ENCODE measurements at places on chromosomes 4 and X. TPM values are rescaled to one million over a fixed set of nuclear protein-coding genes. Genes with fewer than 3 reads are reported as not detected.

Gene NPNT
- total RNA-seq, result 0.97 TPM

Gene TRAPPC2
- total RNA-seq, result 23.0 TPM

Gene SLC2A9
- not detected for total RNA-seq

Gene PNMA6A
- total RNA-seq, result 7.5 TPM

Gene SPANXA2
- total RNA-seq, result not detected

Gene CT45A10
- total RNA-seq, result 3.6 TPM

Gene MAGEB2
- 0.35 TPM for total RNA-seq

Gene NPY1R
- 1.7 TPM for total RNA-seq

Gene BCOR
- total RNA-seq, result 32.5 TPM

Gene AREG
- total RNA-seq, result not detected

DNA sequence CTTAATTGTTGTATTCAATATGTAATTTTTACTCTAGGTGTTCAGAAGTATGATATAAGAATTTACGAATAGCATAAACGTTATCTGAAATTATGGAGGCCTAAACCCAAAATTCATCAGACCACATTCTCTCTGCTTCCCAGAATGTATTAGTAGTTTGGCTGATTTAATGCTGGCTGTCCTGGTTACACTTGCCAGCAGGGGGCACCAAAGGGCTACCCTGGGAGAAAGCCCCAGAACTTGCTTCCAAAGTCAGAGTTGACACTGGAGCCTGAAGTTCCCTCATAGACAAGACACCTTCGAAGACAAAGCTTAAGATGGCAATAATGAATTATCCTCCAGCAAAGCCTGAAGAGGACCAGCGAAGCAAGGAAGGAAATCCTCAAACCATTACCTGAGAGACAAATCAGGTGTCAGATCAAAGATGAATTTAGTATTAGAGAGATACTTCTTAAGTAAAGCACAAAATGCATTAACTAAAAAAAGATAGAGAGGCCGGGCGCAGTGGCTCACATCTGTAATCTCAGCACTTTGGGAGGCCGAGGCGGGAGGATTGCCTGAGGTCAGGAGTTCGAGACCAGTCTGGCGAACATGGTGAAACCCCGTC, 11.3 kb upstream of the ANOS1 start:
- DNase-seq, result peak; percentile 70

DNA sequence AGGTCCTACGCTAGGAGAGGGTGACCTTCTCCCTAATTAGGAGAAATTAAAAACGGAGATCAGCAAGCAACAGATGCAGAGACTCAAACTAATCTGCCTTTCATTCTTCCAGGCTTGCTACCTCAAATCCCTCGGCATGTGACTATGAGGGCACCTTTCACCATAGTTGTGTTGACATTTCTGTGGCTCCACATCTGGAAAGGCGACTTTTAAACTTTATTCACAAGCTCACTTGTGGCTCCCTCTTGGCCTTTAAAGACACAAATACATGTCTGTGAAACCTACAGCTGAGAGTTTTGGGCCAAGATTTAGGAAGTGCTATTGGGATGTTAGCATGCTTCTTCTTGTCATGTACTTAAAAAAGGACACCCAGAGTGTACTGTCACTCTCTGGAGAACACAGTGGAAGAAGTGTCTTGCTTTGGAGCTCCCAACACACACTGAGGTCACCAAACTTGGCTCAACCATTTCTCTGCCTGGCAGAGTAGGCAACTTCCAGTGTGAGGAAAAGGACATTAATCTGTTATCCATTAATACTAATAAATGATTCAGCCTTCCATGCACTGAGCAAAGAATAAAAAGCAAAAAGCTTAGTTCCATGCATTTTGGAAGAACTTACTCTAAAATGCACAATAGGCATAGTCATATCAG, 60.1 kb downstream of the LDB2 start:
- DNase-seq, result no peak

- no peak for DNase-seq
Observed at GRCh38 chr4:161186750-161187149, 977.0 kb downstream of the FSTL5 start.

DNA sequence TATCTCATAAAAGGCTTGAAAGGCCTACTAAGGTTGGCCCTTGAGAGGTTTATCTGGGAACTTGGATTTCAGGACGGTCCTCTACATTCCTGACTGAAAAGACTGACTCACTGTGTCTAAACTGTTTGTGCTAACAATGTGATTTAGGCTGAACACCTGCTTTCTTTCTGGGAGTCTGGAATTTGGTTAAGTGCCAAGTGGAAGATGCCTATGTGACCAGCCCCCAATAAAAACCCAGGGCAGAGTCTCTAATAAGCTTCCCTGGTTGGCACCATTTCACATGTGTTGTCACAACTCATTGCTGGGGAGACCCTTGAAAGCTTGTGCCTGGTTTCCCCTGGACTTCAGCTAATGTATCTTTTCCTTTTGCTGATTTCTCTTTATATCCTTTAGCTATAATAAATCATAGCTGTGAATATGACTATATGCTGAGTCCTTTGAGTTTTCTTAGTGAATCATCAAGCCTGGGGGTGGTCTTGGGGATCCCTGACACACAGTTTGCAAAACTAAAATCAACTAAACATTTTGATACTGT, 55.1 kb downstream of the GPR82 start:
- no peak for DNase-seq

DNA sequence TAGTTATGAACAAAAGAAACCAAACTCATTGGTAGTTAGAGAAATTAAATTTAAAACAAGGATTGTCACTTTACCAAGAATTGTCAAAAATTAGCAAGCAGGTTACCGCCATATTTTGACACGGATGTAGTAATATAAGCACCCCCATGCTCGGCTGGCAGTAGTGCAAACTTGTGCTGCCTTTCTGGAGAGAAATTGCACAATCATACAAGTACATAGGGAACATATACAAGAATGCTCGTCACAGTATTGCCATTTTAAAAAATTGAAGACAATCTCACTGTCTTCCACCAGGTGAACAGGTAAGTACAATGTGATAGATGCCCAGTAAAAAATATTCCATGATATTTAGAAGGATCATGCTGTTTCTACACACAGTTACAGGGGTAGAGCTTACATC, 55.6 kb upstream of the SLC39A8 start:
- no peak for DNase-seq

GRCh38 chr4:105840426-105841174, 54.7 kb upstream of the NPNT start:
- DNase-seq, result peak; percentile 8

DNA sequence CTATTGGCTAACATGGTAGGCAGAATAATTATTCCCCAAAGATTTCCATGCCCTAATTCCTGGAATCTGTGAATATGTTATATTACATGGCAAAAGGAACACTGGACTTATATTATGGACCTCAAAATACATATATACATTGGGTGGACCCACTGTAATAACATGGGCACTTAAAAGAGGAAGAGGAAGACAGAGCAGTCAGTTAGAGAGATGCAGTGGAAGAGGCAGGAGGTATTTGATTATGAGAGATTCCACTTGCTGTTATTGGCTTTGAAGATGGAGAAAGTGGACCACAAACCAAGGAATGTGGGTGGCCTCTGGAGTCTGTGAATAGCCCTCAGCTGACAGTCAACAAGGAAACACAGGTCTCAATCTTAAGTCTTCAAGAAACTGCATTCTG, 14.0 kb upstream of the ART3 start:
- no peak for DNase-seq

GRCh38 chrX:107878106-107878505, 52.4 kb downstream of the MID2 start:
- no peak for DNase-seq

DNA sequence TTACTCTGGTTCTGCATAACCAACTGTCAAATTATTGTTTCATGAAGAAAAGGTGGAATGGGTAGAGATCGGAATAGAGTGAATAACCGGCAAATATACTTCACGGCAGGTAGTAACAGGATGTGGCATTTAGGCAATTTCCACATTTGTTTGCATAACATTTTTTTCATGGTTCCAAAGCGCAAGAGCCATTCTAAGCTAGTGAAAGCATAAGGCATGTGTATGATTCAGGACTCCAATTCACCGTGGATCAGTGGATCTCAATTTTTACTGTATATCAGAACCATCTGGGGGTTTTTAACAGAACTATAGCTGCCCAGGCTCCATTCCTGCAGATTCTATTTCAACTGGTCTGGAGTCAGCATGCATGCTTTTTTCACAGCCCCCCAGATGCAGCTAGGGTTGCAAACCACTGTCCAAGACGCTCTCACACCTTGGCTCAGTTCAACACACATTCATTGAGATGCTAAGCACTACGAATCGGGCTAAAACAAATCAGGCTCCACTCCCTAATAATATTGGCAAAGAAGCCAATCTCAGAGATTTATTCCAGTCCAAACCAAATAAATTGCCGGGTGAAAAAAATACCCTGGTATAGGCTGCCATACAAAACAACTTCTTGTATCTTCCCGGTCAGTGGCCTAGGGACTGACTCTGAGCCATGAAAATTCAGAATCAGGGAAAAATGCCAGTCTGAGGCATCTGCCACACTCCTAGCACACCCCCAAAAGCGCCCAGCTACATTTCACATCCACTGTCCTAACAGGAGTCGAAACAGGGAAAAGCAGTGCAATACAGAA, 30.0 kb downstream of the AFAP1 start:
- DNase-seq, result no peak

- DNase-seq, result no peak
Observed at GRCh38 chrX:111200327-111200726, 70.0 kb downstream of the CAPN6 start.

DNA sequence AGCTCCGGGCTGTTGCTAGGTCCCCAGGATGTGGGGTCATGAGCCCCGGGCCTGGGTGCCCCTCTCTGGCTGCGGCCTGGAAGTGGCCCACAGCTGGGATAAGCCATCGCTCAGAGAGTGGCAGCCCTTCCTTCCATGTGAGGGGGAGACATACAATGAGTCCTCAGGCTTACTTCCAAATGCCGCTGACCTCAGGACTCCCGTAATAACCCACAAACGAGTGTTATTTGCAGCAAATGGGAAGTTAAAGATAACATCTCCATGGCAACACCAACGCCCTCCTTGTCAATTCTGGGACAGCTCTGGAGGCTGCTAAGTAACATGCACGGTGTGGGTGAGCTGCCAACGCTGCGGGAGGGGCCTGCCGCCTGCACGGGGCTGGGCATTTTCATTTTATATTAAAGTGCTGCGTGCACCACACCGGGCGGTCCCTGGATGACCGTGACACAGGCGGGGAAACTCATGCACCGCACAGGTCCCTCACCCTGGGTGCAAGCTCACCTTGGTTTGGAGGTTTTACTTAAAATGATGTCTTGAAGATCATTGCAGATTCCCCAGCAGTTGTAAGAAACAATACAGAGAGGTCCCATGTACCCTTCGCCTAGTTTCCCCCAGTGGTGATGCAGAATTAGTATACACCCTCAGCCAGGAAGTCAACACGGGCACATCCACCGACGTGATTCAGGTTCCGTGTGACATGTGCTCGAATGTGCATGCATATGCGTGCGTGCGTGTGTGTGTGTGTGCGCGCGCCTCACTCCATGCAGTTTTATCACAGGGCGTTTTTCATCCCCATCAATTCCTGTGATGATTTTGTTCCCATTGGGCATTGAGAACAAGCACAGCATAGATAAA, 79.4 kb downstream of the ABLIM2 start:
- DNase-seq, result no peak

- no peak for DNase-seq
Observed at GRCh38 chrX:43718081-43718480, 62.0 kb downstream of the MAOA start.

- DNase-seq, result no peak
Observed at GRCh38 chr4:6749340-6750171, 33.0 kb upstream of the KIAA0232 start.

DNA sequence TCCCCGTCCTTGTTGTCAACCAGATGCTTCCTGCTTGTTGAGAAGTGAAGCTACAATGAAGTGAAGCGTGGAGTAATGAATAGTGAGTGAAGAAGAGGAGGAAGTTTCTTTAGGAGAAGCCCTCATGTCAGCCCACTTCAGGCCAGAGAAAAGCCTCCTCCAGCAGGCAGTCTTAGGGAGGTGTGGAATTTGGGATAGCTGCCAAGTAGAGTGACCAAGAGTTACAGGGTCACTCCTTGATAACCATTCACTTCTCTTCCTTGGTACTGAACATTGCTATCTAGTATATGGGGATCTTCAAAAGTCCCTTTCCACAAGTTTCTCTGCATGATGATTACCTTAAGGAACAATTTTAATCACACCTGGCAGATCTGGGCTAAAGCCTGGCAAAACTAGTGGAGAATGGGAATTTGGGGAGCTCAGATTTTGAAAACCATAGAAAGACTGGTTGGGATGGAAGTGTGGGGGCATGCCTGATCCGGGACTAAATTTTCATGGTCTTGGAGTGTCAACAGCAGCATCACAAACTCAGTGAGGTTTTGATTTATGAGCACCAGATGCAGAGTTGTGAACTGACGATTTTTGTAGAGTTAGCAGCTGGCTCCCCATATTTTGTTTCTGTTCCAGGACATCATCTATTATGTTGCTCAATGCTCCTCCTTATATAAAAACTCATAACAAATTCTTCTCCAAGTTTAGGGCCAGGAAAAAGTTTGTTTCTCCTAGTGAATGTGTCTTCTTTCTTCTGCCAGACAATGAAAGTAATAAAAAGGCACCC, 53.1 kb downstream of the IGSF1 start:
- DNase-seq, result no peak

DNA sequence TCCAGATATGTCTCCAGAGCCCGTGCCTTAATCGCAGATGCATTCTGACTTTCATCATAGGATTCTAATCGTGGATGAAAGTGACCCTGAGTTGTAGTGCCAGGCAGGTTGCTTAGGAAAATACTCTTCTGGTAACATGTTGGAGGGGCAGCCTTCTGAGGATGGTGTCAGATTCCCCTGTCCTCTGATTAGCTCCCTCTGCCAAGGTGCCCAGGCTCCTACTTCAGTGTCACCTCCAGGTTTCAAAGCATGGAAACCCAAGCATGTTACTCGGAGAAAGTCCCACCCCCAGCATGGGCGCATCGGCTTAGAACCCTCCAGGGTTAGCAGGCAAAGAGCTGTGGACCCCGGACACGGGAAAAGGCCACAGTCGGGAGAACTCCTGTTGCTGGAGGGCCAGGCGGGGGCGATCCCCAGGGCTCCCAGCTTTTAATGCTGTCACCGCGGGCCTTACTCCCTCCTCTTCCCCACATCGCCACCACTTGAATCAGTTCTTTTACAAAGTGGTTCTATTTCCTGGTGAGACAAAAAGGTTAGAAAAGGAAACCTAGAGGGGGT, 44.5 kb downstream of the TRIM2 start:
- DNase-seq, result no peak

- no peak for DNase-seq
Observed at GRCh38 chr4:169604131-169604900, 8.1 kb downstream of the NEK1 start.

- peak; percentile 93 for DNase-seq
Observed at GRCh38 chrX:109536439-109537323, at the start of gene NXT2. TSS of gene NXT2 (plus strand) at chrX:109536844. CDS start at chrX:109537007, 163 bp downstream.

DNA sequence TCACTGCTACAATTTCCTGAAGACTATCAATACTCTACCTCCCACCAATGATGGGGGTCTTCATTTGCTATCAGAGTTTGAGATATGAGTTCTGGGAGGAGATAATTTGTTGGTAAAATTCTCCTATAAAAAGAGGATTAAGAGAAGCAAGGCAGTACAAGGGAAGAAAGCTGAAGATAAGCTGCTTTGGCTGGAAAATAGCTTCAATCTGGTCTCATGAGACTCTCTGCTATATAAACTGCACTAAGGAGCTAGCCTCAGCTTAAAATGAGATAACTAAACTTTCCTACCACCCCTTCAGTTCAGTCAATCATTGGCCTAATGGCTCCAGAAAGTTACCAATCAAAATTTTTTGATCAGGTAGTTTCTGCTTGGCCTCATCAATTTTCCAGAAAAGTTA, 2105.0 kb downstream of the ARAP2 start:
- DNase-seq, result no peak

- DNase-seq, result no peak
Observed at GRCh38 chrX:64662876-64663275, 267.6 kb upstream of the MTMR8 start.

GRCh38 chr4:82216219-82216618, 157.6 kb downstream of the HNRNPD start:
- DNase-seq, result no peak
